ENCODE measurements at places on chromosomes 3 and 15.

GRCh38 chr3:130700541-130700940 lies 46.1 kb downstream of the PIK3R4 start:
- DNase-seq: no peak

DNA sequence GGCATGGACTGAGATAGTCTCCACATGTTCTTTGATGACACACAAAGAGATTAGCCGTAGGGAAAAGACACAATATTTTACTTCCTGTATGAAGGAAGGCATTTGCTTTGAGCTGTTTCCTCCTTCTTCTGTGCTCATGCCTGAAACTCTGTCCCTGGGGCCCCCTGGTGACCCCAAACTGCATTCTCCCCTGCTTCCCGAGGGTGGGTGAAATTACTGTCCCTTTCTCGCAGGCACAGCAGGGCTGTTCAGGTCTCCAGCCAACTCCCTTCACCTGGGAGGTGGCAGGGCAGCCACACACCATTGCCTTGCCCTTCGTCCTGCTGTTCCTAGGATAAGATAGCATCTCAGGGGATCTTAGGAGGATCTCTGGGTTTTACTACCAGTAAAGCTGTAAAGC lies 79.2 kb downstream of the GABRG3 start:
- DNase-seq: no peak

DNA sequence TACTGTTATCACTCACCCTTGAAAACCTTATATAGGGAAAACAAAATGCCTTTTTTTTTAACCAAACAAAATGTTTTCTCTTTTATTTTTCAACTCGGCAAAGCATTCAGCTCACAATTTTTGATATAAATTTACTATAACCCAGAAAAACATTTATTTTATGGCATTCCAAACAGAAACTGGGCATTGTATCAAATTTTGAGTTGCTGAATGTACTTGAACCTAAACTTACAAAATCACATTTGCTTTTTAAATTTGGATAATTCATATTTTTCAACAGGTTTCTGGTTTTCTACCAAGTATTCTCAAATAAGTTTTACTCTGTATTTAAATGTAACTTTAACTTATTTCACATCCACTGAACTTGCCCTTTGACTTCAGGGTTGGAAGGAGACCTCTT lies 405.6 kb downstream of the GRM7 start:
- no peak for DNase-seq

- DNase-seq: no peak
These were observed 5.0 kb upstream of the NCBP2 start for GRCh38 chr3:196947136-196947859.

DNA sequence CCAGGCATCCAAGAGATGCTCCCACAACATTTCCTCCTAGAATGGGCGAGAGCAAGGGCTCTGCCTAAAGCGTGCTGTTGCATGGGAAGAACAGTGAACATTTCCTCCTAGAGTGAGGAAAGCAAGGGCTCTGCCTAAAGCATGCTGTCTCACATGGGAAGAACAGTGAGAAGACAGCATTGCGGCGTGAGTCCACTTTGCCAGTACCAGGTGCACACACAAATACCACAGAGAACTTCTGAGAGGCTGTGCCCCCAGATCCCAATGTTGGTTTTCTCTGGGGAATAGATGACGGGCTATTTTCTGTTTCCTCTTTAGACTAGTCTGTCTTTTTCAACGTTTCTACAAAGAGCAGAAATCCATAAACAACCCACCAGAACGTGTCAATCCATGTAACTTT lies 142.9 kb downstream of the LRRK1 start:
- DNase-seq: no peak

DNA sequence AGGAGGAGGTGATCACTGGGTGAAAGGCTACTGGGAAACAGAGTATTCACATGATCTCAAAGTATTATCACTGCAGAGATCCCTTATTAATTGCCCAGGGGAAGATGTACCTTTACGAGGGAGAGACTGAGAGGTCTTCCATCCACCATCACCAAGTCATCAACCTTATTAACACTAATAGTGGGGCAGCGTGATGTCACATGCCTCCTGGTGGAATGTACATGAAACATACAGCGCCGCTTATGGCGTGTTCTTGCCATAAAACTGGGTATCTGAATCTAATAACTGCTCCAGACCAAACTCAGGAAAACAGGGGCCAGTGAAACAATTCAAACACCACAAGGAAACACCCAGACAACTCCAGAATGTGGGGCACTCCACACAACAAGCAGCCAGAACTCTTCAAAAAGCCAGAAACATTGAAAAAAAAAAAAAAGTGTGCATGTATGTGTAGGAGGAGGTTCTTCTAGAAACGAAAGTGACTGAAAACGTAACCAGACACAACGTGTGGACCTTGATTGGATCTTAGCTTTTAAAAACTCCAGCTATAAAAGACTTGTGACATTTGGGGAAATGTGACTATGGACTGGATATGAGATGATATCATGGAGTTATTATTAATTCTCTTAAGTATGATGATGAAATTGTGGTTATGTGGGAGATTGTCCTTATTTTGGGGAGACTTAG lies 4.6 kb downstream of the STIMATE start:
- no peak for DNase-seq

DNA sequence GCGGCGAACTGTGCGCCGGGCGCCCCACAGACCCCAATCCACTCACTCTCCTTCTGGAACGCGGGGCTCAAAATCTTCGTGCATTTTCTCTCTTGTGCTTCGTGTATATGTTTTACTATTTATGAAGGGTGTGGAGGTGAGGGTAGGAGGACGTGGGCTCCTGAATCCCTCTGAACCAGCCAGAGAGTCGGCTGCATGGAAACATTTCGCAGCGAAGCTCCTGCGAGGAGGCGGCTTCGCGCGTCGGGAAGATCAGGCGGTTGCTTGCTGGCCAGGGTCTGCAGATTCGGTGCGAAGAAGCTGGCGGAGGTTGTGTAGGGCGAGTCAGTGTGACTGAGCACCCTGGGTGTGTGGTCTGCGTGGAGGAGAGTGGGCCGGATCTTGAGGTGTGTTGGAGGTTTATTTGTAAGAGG lies 1.1 kb downstream of the CNTN4 start:
- no peak for DNase-seq

GRCh38 chr3:13654330-13655060 lies 105.6 kb downstream of the FBLN2 start:
- no peak for DNase-seq

DNA sequence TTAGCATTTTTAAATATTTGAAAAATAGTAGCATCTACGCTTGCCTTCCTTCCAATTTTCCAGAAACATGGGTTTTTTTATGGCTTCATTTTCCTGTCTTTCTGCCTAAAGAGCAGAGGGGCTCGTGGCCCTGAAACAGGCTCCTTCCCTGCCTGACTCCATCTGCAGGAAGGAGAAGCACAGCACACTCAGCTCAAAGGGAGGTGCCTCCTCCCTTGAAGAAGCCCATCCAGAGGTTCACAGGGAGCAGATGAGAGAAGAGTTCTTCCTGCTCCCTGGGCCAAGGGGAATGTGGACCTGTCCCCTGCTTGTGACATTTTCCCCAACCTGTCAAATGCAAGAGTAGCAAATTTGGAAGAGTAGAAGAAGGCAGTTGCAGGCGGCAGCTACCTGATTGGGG lies 55.8 kb downstream of the BBX start:
- no peak for DNase-seq

DNA sequence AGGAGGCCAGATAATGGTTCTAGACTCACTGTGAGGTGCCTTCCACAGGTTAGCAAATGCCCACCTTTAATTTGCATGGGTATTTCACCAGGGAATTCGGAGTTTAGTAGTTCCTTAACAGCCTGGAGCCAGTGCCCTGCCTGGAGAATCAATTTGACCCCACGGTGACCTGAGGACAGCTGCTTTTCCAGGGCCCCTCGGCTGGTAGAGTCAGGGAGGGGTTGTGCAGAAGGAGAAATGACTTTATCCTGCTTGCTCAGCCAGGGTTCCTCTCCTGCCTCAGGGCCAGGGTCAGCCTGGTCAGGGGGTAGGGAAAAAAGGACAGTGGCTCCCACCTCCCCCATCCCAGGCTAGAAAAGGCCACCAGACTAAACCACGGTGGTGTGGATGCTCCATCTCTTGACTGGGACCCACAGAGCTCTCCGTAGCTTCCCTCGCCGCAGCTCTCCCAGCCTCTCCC lies 12.0 kb downstream of the DLL4 start:
- no peak for DNase-seq

- DNase-seq: no peak
These were observed 162.9 kb downstream of the VGLL4 start for GRCh38 chr3:11480663-11481298.

GRCh38 chr15:59654046-59654445 lies 3.3 kb downstream of the GTF2A2 start:
- DNase-seq: no peak

- no peak for DNase-seq
These were observed 58.6 kb upstream of the CCDC80 start for GRCh38 chr3:112699436-112699978.

DNA sequence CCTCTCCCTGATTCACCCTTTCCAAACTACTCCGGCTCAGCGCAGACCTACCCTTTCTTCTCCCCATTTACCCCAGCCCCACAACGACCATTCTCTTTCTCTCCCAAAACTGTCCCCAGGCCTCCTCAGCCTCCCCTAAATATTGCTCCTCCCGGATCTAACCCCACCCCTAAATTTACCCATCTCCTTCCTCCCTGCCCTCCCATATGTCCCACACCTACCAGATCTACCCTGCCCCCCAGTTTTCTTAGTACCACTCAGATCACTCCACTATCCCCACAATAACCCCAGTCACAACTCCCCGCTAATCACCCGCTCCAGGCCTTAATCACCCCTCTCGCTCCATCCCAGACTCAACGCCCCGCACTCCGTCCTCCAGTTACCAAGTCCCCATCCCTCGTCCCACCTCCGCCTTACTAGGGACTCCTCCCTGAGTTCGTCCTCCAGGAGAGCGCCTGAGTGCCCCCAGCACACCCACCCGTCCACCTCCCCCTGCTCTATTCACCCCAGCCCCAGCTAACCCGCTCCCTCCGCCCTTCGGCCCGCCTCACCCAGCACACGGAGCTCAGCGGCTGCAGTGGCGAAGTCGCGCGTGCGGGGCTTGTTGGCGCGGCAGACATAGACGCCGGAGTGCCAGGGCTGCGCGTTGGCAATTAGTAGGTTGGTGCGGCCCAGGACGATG lies 18.6 kb upstream of the IGDCC3 start:
- no peak for DNase-seq

DNA sequence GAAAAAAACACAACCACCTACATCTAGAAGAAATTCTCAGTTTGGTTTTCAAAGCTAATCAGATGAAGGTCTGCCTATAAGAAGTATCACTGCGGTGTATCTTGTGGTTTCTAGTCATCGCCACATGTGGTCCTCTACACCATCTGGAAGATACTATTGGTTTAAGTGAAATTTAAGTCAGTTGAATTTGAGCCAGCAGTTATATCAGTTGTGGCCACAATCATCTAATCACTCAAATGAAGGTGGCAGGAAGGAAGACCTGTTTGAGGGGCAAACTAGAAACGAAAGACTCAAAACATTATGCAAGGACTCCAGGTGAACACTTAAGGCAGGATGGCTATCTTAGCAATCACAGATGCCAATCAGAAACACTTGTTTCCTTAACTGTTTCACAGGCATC lies 48.7 kb downstream of the ETV5 start:
- no peak for DNase-seq

DNA sequence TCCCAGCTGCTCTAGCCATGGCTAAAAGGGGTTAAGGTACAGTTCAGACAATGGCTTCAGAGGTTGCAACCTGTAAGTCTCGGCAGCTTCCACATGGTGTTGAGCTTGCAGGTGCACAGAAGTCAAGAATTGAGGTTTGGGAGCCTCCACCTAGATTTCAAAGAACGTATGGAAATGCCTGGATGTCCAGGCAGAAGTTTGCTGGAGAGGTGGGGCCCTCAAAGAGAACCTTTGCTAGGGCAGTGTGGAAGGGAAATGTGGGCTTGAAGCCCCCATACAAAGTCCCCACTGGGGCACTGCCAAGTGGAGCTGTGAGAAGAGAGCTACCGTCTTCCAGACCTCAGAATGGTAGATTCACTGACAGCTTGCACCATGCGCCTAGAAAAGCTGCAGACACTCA lies 73.7 kb downstream of the STT3B start:
- DNase-seq: no peak

GRCh38 chr15:73908030-73908821 lies 18.0 kb upstream of the LOXL1 start:
- DNase-seq: peak; percentile 54

GRCh38 chr3:131193641-131194238 lies 167.1 kb downstream of the NEK11 start:
- DNase-seq: no peak

DNA sequence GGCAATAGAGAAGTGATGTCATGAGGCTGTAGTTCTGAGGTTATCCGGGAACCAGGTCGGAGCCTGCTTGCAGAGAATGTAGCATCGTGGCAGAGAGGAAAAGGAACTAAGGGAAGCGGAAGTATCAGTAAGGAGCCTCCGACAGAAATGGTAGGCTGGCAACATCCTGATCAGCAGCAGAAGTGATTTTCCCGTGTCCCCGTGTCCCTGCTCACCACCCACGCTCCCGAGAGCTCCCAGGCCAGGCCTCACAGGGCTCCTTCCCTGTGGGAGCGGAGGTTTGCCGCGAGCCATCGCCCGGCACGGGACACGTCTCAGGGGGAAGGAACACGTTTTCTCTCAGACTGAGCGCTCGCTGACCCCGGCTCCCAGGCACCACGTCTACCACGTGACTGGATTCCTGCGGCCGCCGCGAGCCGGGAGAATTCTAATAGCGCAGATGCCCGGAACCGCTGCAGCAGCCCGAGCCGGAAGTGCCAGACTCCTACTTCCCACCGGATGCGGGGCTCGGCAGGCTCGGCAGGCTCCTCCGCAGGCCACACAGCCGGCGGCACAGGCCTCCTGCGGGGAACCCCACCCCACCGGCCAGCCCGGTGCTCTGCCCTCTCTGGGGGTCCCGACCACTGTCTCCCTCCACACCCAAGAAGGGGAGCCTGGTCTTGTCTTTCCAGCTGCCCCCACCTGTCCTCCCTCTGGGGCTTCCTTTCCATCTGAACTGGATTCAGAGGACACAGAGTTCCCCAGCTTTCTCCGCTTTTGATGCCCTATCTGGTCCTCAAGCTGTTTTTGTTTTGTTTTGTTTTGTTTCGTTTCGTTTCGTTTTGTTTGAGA lies 99.3 kb downstream of the BDH1 start:
- no peak for DNase-seq

GRCh38 chr15:59420986-59421618 lies 16.9 kb upstream of the FAM81A start:
- no peak for DNase-seq

- no peak for DNase-seq
These were observed 66.2 kb downstream of the SAMMSON start for GRCh38 chr3:70065696-70066253.

- DNase-seq: no peak
These were observed 9.3 kb downstream of the HOMER2 start for GRCh38 chr15:82943176-82943575.

DNA sequence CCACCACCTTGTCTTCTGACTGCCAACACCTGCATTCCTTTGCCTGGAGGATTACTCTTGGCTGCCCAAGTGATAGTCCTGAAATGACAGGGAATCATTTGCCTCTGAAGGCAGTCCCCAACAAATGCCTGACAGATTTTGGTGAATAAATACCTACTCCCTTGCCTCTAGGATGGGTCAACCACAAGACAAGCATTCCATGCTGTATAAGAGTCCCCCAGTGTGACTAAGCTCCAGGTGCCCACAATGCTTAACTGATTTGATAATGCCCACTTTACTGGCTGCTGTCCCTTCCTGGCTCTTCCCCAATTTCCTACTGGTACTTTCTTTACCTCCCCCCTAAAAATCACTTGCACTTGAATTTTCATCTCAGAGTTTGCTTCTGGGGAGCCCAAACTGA lies 14.8 kb downstream of the THRB start:
- DNase-seq: no peak

All from activated CD4-positive, CD25-positive, alpha-beta regulatory T cell (primary cell).